ENCODE measurements at places on chromosomes 5 and 9. TPM values are rescaled to one million over a fixed set of nuclear protein-coding genes. Genes with fewer than 3 reads are reported as not detected.

Gene FLT4
- total RNA-seq = 7.5 TPM

DNA sequence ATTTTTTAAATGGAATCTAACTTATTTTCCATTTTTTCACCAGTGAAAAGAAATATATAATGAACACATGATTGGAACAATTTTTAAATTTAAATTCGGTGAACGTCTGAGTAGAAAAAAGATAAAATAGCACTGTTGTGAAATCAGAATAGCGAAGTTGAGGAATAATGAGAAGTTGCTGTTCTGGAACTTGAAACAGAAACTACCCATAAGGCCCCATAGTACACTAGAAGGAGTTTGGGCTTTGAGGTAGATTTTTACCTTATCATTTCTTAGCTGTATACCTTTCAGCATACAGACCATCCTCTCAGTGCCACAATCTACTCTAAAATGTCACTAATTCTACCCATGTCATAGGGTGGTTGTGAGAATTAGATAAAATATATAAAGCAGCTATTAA lies 35.1 kb downstream of the TDRD7 start:
- no peak for DNase-seq

GRCh38 chr9:100298378-100298777 lies 54.4 kb downstream of the TEX10 start:
- DNase-seq = no peak

- peak; percentile 46 for DNase-seq
These were observed 18.8 kb downstream of the SH3PXD2B start for GRCh38 chr5:172435362-172436077.

DNA sequence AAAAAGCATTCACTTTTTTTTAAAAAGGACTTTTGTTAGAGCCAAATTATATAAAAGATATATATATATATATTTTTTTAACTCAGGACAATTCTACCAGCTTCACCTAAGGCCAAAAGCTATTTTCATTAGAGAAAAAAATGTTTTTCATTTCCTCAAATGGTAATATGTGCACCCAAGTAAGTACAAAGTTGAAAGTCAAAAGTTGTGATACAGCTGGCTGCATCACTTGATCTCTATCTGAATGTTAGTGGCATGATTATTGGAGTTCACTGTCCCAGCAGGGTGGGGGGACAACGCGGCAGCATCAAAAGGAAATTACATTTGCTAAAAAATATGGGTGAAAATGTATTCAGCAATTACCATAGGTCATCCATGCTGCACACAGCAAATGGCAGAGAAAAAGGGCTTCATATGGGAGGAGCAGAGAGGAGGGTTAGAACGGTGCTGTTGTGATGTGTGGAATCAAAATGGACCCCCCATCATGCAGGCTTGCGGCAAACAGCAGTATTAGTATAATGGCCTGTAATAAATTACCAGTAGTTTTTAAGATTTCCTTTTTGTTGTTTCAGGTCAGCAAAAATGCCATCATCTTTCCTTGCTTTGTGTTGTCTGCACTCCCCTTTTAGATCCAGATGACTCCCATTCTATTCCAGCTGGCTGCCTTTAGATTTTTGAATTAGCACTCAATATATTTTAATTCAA lies 253.7 kb downstream of the MAT2B start:
- DNase-seq = no peak

Gene TAF11L10
- total RNA-seq = not detected

DNA sequence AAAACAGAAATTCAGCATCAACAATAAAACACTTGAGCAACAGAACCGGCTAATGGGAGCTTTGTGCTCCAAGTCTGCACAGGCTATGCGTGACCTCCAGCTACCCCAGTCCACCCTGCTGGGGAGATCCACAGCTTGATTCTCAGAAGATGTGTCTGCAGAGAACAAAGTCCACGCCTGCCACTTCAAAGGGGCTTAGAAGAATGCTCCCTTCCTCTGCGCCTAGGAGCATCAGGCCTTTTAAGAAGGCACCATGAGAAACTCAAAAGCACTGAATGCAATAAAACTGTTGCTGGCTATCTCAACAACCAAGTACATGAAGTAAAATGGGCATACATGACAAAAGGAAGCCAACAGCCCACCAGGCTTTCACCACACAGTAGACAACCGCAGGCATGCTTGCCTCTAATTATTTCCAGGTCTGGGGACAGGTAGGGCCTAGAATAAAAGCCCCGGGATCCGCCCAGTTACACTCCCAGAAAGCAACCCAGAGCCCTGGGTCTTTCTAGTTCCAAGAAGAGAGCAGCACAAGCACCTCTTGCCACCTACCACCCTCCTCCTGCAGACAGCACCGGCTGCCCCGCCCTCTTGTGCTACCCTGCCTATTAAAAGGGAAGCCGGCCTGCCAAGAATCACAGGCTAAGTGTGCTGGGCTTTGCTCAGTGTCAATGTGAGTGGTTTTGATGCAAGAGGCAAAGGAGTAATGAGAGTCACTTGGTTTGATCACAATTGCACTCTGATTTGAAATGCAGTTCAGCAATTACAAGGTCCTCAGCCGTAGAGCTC lies 123.2 kb downstream of the SPOCK1 start:
- DNase-seq = no peak

GRCh38 chr5:96546120-96546519 lies 113.1 kb upstream of the PCSK1 start:
- DNase-seq = no peak

DNA sequence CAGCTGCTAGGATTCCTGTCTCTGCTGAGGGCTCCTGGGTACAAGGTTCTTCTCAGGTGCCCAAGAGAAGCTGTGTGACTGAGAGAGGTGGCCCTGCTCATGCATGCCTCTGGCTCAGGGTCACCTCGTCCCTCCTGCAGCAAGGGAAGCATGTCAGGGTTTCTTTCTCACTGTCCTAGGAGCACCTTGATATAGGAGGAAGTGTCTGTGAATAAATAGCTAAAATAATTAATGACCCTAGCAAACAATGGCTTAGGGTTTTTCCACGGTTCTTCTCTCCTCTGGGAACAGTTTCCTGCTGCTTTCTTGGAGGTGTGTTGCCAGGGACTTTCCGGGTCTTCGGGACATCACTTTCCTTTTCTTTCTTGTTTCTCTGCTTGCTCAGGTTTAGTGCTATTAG lies 87.2 kb downstream of the ARHGAP26 start:
- DNase-seq = no peak

DNA sequence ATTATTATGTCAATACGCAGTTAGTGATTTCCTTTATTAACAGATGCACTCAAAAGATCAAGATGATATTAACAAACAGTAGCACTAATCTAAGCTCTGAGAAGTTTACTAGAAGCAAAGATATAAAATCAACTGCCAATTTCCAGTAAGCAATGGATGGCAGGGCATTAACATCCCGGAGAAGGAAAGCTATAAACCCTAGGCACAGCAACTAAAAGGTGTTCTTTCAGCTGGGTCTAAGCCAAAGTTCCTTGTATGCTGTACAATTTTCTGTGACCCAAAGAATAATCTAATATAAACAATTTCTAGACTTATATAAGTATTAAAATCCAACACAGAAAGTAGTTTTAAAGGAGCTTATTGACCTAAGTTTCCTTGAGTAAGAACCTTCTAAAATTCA lies 39.4 kb downstream of the PJA2 start:
- no peak for DNase-seq

- no peak for DNase-seq
These were observed 324.6 kb downstream of the CAAP1 start for GRCh38 chr9:26567976-26568375.

- no peak for DNase-seq
These were observed 170.4 kb downstream of the RFK start for GRCh38 chr9:76223749-76224340.

GRCh38 chr9:35713578-35713977 lies 18.4 kb downstream of the TLN1 start:
- no peak for DNase-seq

DNA sequence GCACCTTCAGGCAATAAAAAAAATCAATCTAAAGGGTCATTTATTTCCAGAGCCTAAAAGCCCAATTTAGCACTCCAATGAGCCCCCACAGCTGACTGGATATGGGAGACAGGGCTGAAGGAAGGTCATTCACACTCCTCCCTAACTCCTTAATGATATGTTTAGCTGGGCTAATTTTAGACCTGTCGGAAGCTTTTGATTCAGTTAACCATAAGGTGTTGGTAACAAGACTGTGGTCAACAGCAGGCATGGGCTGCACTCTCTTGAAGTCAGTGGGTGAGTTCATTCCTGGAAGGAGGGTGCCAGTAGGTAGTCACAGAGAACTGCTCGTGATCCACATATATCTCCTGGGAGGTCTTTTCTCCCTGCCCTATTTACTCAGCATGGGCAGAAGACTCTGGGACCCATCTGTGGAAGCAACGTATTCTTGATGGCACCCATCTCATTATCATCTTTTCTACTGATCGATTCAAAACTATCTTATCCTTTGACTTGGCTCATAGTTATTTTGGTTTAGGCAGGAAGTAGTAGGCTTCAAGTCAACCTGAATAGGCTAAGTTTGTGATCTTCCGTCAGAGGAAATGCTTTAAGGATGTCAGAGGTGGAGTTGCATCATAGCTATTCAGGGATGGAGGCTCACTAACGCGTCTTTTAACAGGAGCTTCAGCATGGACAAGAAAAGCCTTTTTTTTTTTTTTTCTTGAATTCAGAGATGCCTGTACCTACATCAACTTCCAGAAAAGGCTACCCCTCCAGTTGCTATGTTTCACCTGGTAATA lies 367.7 kb upstream of the SLC30A5 start:
- no peak for DNase-seq

Gene CTXN3
- total RNA-seq = not detected

DNA sequence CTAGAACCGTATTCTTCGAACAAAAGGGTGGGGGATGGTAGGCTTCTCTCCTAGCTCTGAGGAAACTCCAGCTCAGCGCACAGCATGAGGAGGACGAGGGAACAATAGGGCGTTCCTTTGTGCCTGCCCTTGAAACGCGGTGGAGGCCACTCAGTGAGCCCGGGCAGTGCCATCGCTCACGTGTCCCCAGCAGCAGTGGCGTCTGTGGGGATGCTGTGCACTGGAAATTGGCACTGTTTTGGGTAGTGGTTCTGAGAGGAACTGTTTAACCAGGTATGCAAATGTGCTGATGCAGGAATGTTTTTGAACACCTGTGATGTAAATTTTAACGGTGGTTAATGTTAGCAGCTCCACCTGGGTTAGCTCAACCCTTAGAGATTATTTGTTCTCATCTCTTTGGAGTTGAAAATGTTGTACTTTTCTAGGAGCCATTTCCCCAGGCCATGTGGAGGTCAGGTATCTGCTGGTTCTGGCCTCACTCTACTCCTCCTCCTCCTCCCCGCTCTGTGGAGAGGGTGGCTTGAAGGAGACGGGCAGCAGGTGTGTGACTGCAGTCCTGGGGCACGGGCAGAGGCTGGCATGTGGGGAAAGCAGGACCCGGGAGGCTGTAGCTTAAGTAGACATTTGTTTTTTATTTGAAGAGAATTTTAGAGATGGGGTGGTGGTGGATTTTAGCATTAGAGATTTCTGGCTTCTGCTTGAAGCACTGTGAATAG lies 48.3 kb downstream of the EHMT1 start:
- DNase-seq = peak; percentile 30
